IMR-90 (cell line): ENCODE measurements at places on chromosomes 11 and 22. TPM values are rescaled to one million over a fixed set of nuclear protein-coding genes. Genes with fewer than 3 reads are reported as not detected.

Gene OR2AG2
- 0.22 and 0.29 TPM in 2 replicates for polyA plus RNA-seq

Gene CENPM
- 20.1 and 31.3 TPM in 2 replicates for polyA plus RNA-seq

Gene TRIM3
- polyA plus RNA-seq = 22.3 and 23.7 TPM in 2 replicates

Gene PANX3
- not detected in 2 replicates for polyA plus RNA-seq

Gene FAM83F
- polyA plus RNA-seq = not detected in 2 replicates

Gene MYOD1
- polyA plus RNA-seq = not detected in 2 replicates

Gene TRPM5
- not detected in 2 replicates for polyA plus RNA-seq

Gene RIMBP3C
- 0.05 and 0.10 TPM in 2 replicates for polyA plus RNA-seq

Gene SPDYC
- polyA plus RNA-seq = not detected in 2 replicates

- no peaks in the 10 kb centered on the region for H3K4me1 ChIP-seq
- no peaks in the 10 kb centered on the region for H3K36me3 ChIP-seq
- H3K27me3 ChIP-seq = no peaks in the 10 kb centered on the region
- H3K4me3 ChIP-seq = no peak overlapping the region
Observed at GRCh38 chr11:104594228-104594958, 303.9 kb downstream of the CASP12 start.

DNA sequence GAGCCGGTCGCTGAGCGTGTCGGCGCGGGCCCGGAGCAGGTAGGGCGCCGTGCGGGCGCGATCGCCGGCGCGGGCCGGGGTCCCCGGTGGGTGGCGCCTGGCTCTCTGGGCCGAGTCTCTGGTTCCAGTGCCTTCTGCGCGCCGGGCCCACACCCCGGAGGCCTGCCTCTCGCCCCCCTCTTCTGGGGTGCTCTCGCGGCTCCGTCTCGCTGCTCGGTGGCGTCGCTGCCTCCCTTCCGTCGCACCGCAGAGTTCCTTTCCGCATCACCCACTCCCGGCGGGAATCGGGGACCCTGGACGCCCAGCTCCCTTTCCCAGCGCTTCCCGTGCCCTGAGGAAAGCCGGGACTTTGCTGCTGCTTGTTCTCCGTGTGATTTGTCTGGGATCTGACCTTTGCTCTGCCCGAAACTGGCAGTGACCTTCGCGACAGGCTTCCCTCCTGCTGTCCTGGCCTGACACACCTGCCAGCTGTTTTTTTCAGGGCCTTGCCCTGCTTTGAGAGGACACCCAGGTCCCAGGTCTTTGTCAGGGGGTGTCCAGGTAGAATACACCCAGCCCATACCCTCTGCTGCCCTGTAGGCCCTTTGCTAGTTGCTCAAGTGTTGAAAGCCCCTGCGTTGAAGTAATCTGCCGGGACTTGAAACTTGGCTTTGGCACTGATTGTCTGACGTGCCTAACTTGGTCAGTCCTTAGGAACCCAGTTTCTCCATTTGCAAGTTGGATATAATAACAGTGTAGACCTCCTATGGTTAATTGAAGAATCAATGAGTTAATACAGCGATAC, 711 bp downstream of the FDX1 start:
- H3K36me3 ChIP-seq = no peaks in the 10 kb centered on the region
- H3K4me1 ChIP-seq = peaks cover 9% of the 10 kb centered on the region
- H3K27ac ChIP-seq = peak overlapping the region; percentile 92

DNA sequence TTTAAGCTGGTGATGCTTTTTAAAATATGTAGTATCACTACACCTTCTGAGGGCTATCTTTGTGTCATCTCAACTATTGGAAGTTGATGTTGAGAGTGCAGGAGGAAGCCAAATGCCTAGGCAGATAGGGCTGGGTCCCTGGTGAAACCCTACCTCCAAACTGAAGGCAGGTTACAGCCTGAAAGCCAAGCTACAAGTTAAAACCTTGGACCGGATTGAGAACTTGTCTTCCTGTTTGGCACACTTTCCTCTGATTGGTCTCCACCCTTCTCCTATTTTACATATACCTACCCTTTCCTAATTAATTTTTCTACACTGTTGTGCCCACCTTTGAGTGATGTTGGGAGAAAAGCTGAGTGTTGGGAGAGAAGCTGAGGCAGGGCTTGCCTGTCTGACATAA, 287.8 kb upstream of the CNTN5 start:
- no peak for DNase-seq
- no peak overlapping the region for H3K4me3 ChIP-seq

- DNase-seq = no peak
- H3K27ac ChIP-seq = no peak overlapping the region
- H3K4me1 ChIP-seq = no peaks in the 10 kb centered on the region
- H3K27me3 ChIP-seq = no peaks in the 10 kb centered on the region
- no peak overlapping the region for H3K4me3 ChIP-seq
Observed at GRCh38 chr22:35733791-35734516, 16.3 kb downstream of the APOL5 start.

GRCh38 chr11:102288725-102289083, 28.6 kb upstream of the BIRC3 start:
- H3K4me1 ChIP-seq = peaks cover 5% of the 10 kb centered on the region
- H3K27me3 ChIP-seq = no peaks in the 10 kb centered on the region
- no peaks in the 10 kb centered on the region for H3K36me3 ChIP-seq

GRCh38 chr22:27467711-27468110, 333.8 kb downstream of the MN1 start:
- peaks cover 9% of the 10 kb centered on the region; the same call in 1 of the 2 replicates for H3K27me3 ChIP-seq
- peaks cover 5% of the 10 kb centered on the region; the same call in 1 of the 2 replicates for H3K4me1 ChIP-seq
- H3K36me3 ChIP-seq = no peaks in the 10 kb centered on the region
- no peak for DNase-seq

- no peaks in the 10 kb centered on the region for H3K27me3 ChIP-seq
- H3K36me3 ChIP-seq = no peaks in the 10 kb centered on the region
- H3K27ac ChIP-seq = peak overlapping the region; percentile 95
- peaks cover 31% of the 10 kb centered on the region for H3K4me1 ChIP-seq
- DNase-seq = peak; percentile 90
- H3K4me3 ChIP-seq = no peak overlapping the region
Observed at GRCh38 chr11:19595840-19596751, 116.5 kb upstream of the NAV2 start.

- no peaks in the 10 kb centered on the region for H3K4me1 ChIP-seq
- no peak overlapping the region for H3K27ac ChIP-seq
- 0 out of 2 replicates have a peak, but pooled peaks cover 4% of the 10 kb centered on the region for H3K36me3 ChIP-seq
- H3K4me3 ChIP-seq = no peak overlapping the region
- DNase-seq = no peak
Observed at GRCh38 chr11:6545917-6546605, 49.0 kb downstream of the DNHD1 start.

- DNase-seq = no peak
- no peak overlapping the region for H3K4me3 ChIP-seq
- peaks cover 29% of the 10 kb centered on the region for H3K27me3 ChIP-seq
- H3K4me1 ChIP-seq = no peaks in the 10 kb centered on the region
Observed at GRCh38 chr22:27060190-27060589, 402.8 kb downstream of the MIAT start.

DNA sequence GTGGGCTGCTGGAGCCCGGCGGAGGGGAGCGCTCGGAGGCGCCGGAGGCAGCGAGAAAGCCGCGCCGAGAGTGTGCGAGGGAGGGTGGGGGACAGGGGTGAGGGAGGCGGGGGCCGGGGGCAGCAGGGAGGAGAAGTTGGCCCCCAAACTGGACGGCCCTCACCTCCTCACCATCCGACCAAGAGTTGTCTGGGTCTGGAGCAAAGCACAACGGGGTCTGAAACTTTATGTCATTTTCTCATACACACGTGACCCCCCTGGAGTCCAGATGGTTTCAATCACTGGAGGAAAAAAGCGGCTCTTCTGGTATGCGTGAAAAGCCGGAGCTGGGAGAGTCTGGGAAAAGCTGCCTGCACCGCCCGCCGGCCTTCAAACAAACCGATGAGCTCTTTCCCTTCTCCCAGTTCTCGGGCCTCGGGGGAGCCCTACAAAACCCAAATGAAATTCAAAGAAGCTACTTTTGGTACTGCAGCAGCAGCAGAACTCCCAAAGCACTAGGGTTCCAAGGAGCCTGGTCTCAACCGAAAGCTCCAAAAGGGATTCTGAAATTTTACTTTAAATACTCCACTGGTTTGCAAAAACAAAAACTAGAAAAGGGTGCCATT, 39.7 kb upstream of the AKIP1 start:
- no peaks in the 10 kb centered on the region for H3K36me3 ChIP-seq
- peak overlapping the region; percentile 92 for H3K27ac ChIP-seq
- H3K4me3 ChIP-seq = peak overlapping the region; percentile 51
- H3K4me1 ChIP-seq = peaks cover 12% of the 10 kb centered on the region
- DNase-seq = peak; percentile 94

DNA sequence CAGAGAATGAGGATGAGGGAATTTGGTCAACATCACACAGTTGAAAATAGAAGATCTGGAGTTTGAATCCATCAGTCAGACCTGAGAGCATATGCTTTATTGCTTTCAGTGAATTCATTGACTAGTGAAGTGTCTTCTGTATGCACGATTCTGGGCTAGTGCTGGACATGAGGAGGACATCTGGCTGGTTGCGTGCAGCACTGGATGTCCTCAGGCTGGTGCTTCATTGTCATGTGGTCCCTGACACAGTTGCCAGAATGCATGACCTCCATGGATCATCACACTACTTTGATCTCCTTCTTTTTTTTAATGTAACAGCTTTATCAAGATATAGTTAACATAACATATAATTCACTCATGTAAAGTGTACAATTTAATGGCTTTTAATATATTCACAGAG, 44.5 kb upstream of the MMP7 start:
- H3K4me1 ChIP-seq = no peaks in the 10 kb centered on the region; the same call in 1 of the 2 replicates
- no peaks in the 10 kb centered on the region for H3K36me3 ChIP-seq
- H3K4me3 ChIP-seq = no peak overlapping the region
- H3K27ac ChIP-seq = no peak overlapping the region
- H3K27me3 ChIP-seq = no peaks in the 10 kb centered on the region

DNA sequence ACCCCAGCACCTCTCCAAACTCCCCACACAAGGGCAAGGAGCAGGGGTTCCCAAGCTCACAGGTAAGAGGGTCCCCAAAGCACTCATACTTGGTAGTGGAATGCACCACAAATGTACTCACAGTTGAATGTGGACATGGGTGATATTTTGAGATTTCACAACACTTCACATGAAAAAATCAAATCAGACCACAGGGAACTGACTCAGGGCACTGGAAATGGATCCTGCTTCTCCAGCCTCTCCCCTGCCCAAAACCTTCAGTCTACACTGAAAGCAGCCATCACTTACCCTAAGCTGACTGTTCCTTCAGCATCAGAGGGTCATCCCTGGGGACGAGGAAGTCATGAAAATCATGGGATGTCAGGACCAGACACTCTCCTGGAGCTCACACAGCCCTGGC, 40.2 kb downstream of the SCGB1A1 start:
- no peak overlapping the region for H3K4me3 ChIP-seq
- no peaks in the 10 kb centered on the region for H3K36me3 ChIP-seq
- H3K27me3 ChIP-seq = no peaks in the 10 kb centered on the region

DNA sequence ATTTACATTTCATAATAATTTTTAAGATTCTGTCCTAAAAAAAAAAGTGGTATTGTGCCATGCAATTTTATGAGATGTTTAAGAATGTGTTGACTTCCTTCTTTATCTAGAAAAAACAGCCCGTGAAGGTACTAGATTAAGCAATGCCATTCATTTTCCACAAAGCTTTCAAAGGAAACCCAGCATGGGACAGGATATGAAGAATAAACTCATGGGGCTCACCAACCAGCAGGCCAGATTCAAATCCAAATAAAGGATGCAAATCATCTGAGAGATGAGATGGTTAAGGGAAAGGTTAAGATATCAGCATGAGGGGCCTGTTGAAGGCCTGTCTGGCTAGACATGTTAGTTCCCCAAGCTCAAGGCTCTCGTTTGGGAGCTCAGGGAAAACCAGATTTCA, 199.1 kb downstream of the SWAP70 start:
- H3K4me3 ChIP-seq = no peak overlapping the region
- peak overlapping the region; percentile 34 for H3K27ac ChIP-seq
- H3K36me3 ChIP-seq = no peaks in the 10 kb centered on the region
- H3K4me1 ChIP-seq = peaks cover 8% of the 10 kb centered on the region

GRCh38 chr11:70757241-70757640, 358.9 kb downstream of the CTTN start:
- H3K36me3 ChIP-seq = no peaks in the 10 kb centered on the region
- no peak for DNase-seq
- H3K4me1 ChIP-seq = no peaks in the 10 kb centered on the region
- no peaks in the 10 kb centered on the region; the same call in 1 of the 2 replicates for H3K27me3 ChIP-seq

DNA sequence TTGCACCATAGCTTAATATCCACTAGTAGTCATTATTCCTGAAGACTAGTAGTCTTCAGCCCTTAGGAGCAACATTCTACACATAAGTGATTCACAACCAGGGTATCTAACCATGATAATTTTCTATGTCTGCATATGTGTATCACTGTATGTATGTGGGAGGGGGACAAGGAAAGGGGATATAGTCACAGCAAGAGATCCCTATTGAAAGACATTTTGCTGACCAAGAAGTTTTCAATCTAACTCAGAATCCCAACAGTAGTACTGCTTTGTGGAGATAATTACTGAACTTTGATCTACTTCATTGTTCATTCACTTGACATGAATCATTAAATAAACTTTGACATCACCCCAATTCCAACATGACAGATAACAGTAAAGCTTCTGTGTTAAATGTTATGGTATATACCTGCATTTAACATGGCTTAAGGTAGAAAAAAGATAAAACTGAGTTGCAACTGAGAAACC, 10.3 kb downstream of the PIK3C2A start:
- H3K27me3 ChIP-seq = no peaks in the 10 kb centered on the region
- no peak overlapping the region for H3K27ac ChIP-seq
- peak; percentile 43 for DNase-seq

DNA sequence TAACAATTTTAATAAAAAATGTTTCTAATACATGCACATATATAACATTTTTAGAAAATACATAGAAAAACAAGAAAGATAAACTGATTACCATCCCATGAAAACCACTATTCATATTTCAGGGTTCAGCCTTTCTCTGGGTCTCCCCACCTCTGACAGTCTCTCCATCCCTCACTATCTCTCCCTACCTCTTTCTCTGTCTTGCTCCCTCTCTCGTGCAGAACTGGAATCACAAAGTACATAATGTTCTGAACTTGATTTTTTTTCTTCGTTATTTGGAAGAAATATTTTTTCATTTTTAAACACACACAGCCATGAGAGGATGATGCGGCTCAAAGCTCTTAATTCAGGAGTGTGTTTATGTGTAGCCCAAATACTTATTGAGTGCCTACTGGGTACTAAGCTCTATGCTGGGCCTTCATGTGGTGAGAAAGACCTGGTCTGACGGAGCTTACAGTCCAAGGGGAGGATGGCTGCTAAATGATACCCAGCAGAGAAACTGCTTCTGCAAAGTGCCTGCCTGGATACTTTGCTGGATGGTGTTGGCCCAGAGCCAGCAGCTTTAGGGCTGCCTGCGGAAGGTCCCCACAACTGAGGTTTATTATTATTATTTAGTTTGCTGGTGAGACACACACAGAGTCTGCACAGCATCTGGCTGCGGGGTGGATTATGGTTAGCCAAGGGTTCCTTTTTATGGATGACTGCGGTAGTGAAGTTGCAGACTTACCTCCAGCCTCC, 42.6 kb downstream of the SC5D start:
- no peaks in the 10 kb centered on the region for H3K36me3 ChIP-seq
- no peak overlapping the region for H3K4me3 ChIP-seq
- no peak overlapping the region for H3K27ac ChIP-seq
- no peaks in the 10 kb centered on the region for H3K4me1 ChIP-seq
